HCEC 1CT (cell line): ENCODE measurements at places on chromosomes 12 and 14.
A peak's percentile ranks its signal among the peaks of the same experiment; 100 is the strongest.

- DNase-seq = no peak
Observed at GRCh38 chr14:37436519-37436918, 158.5 kb downstream of the FOXA1 start.

DNA sequence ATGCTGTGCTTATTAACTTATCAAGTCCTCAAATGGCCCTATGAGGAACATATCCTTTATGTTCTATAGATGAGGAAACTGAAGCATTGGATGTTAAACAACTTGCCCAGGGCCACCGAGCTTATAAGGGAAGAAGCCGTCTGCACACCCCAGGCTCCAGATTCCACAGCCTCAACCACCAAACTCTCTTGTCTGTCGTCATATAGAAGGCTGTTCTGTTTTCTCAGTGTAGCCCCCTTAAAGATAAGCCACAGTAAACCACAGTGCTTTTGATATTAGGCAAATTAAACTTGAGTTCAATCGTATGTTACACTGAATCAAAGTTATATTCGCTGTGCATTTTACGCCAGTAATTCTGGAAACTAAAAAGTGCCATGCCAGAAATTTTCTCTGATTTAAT is 116.7 kb downstream of the PRKCH start:
- no peak for DNase-seq

DNA sequence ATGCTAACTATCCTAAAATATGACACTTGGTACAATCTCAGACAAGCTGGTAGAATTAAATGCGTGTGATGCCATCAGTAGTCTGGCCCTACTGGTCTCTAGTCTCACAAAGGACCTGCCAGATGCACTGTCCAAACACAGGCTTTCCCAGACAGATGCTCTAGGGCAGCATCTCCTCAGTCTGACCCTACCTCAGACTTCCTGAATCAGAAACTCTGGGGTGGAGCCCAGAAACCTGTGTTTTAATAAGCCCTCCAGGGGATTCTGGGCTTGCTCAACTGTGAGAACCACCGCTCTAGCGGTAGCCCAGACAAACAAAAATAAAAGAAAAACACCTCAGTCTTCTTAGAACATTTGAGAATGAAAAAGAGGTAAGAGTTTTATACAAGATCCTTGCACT is 48.0 kb downstream of the BDKRB1 start:
- no peak for DNase-seq

DNA sequence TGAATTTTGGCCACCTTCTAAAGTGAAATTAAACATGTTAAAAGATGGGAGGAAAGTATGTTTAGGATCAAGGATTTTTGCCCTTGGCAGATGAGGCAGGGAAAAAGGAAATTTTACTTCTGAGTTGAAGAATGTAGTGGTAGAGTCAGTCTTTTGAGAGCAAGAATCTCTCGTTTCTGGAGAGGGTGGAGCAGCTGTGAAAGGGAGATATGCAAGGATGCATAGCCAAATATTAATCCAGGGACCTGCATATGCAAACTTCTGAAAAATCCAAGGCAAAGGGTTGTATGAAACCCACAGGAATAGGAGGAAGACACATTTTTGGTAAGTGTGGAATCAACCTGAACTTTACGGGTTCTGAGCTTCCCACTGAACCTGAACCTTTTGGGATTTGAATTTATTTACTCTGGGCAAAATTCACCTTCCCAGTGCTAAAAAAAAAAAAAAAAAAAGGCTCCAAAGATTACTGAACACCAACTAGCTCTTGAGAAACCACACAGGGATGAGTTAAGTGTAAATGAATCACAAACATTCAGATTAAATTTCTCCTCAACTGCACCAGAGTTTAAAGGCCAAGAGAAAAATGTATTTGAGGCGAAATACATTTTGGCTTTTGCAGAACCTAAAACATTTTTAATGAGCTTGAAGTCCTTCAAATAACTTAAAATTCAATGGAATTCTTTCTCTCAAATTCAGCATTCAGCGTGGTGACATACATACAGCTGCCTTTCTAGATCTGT is 187.1 kb upstream of the CDKN3 start:
- peak; percentile 80 for DNase-seq

GRCh38 chr12:82174936-82175335 is 183.3 kb downstream of the CCDC59 start:
- DNase-seq = no peak

DNA sequence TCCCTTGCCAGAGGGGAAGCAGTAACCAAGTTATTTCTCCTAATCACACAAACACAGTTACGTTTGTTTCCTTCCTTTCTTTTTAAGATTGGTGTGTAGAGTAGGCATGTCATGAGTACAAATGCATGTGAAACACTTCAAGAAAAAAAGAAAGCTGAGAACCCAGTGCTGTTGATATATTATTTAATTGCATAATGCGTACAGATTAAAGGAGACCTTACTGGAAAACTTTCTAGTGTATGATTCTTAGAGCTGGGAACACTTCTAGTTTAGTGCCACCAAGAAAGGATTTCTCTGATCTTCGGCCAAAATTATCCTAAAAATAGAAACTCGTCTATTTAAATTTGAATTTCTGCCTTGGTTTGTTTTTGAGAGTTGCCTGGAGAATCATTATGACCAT is 365.5 kb downstream of the CCDC91 start:
- no peak for DNase-seq

DNA sequence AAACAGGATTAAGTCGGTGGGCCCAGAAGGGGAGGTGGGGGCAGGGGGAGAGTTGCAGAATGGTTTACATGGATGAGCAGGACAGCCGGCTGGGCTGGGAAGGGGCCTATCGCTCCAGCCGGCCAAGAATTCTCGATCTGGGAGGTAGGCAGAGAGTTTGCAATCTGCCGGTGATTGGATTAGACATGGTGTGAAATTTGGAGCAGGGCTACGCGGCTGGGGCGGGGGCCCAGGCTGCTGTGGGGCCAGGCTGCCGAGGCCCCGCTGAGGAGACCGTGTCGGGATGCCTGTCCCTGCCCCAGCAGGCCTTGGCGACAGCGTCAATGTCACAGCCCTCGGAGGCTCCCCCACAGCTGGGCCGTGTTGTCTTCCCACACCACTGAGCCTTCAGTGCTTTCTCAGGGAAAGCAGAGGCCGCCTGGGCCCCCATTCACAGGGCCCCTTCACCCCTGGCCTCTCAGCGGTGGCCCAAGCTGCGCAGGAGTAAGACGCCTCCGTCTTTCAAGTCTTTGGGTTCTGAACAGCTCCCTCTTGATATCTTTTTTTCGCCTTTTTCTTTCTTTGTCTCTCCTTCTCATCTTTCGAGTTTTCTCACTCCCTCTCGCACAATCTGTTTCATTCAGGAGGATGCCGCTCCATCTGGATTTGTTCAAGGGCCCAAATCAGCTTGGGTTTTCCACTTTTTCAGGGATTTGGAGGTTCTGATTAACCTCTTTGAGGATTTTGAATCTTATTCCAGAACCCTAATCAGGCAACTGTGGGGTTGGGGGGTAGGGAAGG is 117.5 kb upstream of the PARP11 start:
- no peak for DNase-seq

DNA sequence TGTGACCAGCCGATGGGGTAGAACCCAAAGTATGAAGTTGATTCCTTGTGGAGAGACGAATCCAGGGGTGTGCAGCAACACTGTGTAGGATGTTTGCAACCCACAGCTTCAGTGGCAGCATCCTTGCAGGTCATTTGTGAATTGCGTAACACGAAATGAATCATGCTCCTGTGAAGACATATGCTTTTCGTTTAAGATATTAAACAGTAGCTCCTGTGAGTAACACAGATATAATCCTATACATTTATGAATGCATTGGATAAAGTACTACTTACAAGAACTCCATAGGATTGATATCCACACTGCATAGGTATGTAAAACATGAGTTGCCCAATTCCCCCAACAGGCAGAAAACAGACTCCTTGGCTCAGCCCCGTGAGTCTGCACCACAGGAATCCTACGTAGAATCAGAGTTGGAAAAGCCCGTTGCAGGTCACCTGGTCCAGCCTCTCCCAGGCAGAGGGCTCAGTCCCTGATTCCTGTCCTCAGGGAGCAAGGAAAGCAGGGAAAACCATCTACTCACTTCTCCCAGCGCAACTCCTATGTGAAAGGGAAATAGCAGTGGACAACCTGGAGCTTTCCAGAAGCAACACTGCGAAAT is 75.8 kb downstream of the GPATCH2L start:
- peak; percentile 81 for DNase-seq

DNA sequence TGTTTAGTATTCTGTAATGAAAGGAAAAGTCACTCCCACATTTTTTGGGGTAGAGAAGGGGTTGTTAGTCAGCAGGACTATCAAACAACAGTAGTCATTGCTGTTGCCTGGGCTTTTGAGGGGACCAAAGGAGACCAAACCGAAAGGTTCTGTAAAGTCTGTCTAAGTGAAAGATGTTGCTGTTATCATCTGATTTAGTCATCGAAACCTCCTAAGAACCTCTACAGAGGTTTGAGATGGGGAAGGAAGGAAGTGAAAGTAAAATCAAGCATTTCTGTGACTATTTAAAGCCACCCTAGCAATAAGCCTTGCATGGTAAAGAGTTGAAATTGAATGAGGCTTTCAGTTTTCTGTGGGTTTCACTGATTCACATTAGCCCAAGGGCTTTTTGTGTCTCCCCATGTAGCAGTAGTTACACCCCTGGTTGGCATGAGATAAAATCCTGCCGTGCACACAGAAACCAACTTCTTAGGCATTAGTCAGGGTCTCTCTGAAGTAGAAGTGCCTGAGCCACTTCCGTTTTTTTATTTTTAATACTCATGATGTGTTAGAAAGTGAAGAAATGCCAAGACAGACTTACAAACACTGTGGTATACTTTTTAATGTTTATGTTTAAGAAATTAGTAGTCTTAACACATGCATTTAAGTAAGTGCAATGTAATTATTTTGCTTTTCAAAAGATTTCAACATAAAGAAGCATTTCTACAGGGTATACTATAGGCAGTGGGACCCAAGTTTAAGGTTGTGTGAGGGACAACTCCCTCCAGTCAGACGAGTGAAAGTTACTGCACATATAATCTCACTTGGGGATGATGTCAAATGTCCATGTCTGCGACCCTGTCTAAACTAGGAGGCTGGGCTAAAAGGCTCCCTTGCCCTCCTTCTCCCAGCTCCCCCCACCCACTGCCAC is 50.4 kb downstream of the DYRK2 start:
- DNase-seq = peak; percentile 53
